GM23248 (cell line): ENCODE measurements at places on chromosomes 13 and 19. TPM values are rescaled to one million over a fixed set of nuclear protein-coding genes. Genes with fewer than 3 reads are reported as not detected.

Gene PNMA8B
- 0.13 and 0.20 TPM in 2 replicates for polyA plus RNA-seq

Gene ZNF709
- polyA plus RNA-seq = 1.1 and 1.6 TPM in 2 replicates

Gene ZNF878
- 0.18 TPM in 1 of 2 replicates, not detected in the other for polyA plus RNA-seq

Gene CD33
- 0.30 TPM in 1 of 2 replicates, not detected in the other for polyA plus RNA-seq

GRCh38 chr19:8484331-8484894 is 18.0 kb downstream of the PRAM1 start:
- H3K4me3 ChIP-seq = no peak overlapping the region
- no peaks in the 10 kb centered on the region for H3K27me3 ChIP-seq
- no peak overlapping the region for H3K27ac ChIP-seq
- no peak for DNase-seq

DNA sequence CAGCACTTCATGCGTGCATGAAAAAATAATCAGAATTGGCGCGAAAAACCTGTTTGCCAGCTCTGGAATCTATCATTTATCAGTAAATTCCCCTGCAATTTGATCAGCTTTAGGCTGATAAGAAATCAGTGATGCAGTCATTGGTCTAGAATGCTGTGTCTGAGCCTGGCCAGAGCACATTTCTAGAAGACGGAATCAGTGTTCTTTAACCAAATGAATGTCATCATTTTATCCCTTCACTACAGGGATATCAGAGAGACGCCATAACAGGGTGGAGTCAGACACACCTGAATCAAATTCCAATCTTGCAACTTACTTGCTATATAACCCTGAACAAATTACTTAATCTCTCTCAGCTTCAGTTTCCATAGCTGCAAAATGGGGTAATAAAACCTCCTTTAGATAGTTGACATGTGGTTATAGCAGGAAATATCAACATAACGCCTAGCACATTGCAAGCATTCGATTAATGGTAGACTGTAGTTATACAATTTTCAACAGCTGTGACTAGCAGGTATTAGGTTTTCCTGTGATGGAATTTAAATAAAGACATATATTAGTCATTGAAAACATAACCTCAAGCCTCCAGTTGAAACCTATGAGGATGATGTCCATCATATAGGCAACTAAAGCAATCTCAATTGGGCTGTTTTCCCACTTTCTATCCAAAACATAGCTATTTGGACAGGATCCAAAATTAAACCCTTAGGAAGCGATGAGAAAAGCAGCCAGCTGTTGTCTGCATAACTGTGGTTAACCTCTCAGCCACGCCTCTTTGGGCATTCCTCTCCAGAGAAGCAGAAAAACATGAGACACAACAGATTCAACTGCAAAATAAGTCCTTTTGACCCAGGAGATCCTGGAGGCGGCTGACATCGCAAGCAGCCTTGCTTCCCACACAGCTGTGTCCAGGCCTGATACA is 51.6 kb upstream of the UBL3 start:
- H3K4me1 ChIP-seq = peaks cover 31% of the 10 kb centered on the region
- H3K4me3 ChIP-seq = peak overlapping the region; percentile 53
- H3K27me3 ChIP-seq = no peaks in the 10 kb centered on the region
- peak; percentile 95 for DNase-seq
- peak overlapping the region; percentile 65 for H3K27ac ChIP-seq

GRCh38 chr19:49355909-49356353 is 6.3 kb downstream of the TEAD2 start:
- no peak overlapping the region for H3K4me3 ChIP-seq
- no peaks in the 10 kb centered on the region for H3K36me3 ChIP-seq
- no peak for DNase-seq
- no peaks in the 10 kb centered on the region for H3K4me1 ChIP-seq
- H3K27ac ChIP-seq = no peak overlapping the region

- H3K36me3 ChIP-seq = no peaks in the 10 kb centered on the region
- H3K4me3 ChIP-seq = no peak overlapping the region
- H3K27ac ChIP-seq = no peak overlapping the region
- peaks cover 8% of the 10 kb centered on the region; the same call in 1 of the 2 replicates for H3K27me3 ChIP-seq
Measured at GRCh38 chr19:17703824-17704463, 15.3 kb upstream of the MAP1S start.
